GDM1 (cell line): ENCODE measurements at places on chromosomes 5 and 9.

GRCh38 chr9:92725266-92725545, 39.4 kb downstream of the BICD2 start:
- no peak for DNase-seq

- no peak for DNase-seq
Measured at GRCh38 chr9:116027511-116027910, 126.1 kb upstream of the PAPPA start.

DNA sequence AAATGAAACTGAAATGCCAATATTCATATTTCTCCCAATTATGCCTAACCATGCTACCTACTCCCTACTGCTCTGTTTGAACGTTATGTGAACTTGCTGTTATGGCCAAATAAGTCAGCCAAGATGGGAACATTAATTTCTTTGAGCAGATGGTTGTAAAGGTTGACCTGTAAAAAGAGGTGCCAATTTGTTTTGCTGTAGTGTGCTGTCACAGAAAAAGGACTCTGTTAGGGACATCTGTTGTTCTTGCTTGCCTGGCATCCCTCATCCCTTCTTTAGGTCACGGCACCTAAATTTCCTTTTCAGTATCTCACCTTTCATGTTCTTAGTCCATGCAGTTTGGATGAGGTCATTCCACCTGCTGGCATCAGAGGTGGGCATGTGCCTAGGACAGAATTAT, 35.4 kb downstream of the GDNF start:
- no peak for DNase-seq

DNA sequence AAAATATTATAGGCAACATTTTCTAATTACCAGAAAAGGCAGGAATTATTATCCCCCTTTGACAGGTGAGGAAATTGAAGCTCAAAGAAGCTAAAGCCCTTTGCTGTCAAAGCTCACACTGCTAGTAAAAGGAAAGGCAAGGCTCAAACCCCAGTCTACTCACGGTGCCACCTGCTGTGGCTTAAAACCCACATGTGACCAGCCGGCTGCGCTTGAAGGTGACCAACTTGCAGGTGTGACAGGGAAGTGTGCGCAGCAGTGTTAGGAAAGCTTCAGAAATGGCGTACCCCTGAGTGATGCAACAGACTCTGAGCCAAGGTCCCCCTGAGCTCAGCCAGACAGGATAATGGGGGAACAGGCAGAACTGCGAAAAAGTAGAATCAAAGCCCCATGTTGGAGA, 45.2 kb downstream of the PAX5 start:
- DNase-seq: no peak

- DNase-seq: no peak
Measured at GRCh38 chr9:120184266-120184665, 395.7 kb downstream of the CDK5RAP2 start.

- peak; percentile 77 for DNase-seq
Measured at GRCh38 chr5:134555890-134556311, 30.4 kb downstream of the JADE2 start.

- DNase-seq: peak; percentile 12
Measured at GRCh38 chr9:77712533-77713130, 64.5 kb upstream of the GNA14 start.

- DNase-seq: no peak
Measured at GRCh38 chr5:19619571-19619970, 368.4 kb downstream of the CDH18 start.

DNA sequence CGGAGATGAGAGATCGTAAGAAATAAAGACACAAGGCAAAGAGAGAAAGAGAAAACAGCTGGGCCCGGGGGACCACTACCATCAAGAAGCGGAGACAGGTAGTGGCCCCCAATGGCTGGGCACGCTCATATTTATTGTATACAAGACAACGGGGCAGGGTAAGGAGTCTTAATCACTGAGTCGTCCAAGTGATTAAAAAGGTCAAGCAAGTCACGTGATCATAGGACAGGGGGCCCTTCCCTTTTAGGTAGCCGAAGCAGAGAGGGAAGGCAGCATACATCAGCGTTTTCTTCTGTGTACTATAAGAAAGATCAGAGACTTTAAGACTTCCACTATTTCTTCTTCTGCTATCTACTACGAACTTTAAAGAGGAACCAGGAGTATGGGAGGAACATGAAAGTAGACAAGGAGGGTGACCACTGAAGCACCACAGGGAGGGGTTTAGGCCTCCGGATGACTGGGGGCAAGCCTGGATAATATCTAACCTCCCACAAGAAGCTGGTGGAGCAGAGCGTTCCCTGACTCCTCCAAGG, 24.6 kb upstream of the QSOX2 start:
- DNase-seq: no peak

DNA sequence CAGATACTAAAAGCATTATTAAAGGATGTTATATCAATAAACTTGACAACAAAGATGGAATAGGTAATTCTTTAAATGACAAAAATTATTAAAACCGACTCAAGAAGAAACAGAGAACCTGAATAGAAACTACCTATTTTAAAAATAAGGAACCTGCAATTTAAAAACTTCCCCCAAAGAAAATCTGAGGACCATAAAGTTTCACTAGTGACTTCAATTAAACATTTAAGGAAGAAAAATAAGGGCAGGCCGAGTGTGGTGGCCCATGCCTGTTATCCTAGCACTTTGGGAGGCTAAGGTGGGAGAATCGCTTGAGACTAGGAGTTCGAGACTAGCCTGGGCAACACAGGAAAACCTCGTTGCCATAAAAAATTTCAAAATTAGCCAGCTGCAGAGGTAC, 99.6 kb downstream of the FANCC start:
- no peak for DNase-seq

DNA sequence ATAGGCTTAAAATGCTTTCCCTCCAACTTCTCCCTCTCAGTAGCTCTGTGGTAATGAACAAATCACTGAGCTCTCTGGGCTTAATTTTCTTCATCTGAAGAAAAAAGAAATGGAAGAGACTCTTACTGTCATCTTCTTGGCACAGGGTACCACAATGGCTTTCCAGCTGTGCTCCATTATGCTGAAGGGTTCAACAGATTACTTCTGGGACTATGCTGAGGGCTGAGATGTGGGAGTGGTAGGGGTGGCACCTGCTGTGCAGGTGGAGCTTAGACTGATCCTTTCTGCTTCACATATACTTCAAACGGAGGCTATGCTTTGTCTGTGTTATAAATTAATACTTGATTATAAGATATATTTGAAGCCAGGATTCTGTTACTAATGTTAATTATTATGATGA, 840.2 kb upstream of the C9orf72 start:
- no peak for DNase-seq

DNA sequence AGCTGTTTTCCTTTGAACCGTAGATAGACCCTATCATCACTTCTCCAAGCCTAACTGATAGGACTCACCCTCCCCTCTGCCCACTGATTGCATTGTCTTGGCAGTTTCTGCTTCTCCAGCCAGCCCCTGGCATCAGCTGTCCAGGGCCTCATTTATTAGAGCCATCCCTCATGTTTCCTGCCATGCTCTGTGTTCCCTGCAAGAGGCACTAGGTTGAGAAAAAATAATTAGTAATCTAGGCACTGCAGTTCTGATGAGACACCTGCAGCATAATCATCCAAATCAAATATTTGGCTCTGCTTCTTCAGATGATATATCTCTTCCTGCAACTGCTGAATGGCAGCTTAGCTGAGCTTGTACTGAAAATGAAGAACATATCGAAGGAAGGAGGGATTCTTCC, 303.0 kb upstream of the TLE4 start:
- no peak for DNase-seq

- DNase-seq: no peak
Measured at GRCh38 chr5:109844695-109845094, 155.0 kb downstream of the MAN2A1 start.

GRCh38 chr5:113176196-113176595, 199.6 kb downstream of the DCP2 start:
- DNase-seq: no peak

DNA sequence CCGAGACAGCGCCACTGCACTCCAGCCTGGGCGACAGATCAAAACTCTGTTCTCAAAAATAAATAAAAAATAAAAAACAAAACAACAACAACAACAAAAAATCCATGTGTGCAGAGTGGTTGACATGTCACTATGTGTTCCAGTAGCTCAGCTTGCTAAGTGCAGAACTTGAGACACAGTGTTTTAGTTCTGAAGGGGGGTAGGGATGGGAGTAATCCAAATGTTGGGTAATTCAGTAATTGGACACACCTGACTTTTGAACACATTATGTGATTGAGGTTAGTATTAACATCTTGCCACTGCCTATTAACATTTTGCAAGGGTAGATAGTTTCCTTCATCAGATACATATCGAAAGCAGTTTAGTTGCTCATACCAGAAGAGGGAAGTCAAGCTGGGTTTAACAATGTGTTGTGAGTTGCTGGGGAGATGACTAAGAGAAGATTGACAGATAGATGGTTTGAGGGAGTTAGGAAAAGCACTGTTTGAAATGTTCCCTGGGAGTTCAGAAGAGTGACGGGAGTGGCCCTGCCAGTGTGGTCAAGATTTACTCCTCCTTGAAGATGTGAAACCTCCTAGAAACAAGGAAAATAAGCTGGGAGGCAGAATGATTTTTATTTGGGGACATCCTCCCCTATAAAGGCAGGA, 928 bp downstream of the HACD4 start:
- DNase-seq: peak; percentile 35

DNA sequence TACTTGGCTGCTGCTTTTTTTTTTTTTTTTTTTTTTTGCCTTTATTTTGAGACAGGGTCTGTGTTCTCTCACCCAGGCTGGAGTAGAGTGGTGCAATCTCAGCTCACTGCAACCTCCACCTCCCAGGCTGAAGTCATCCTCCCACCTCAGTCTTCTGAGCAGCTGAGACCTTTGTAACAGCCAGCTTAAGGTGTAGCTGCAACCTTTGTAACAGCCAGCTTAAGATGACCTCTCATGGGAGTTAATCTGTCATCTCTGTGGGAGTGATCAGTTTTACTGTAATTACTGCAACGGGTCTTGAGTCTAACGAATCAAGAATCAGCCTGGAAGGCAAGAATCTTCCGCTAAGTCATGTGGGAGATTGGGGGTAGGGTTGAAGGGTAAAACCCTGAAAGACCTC, 31.6 kb upstream of the SNX2 start:
- DNase-seq: no peak

- DNase-seq: no peak
Measured at GRCh38 chr9:116905171-116905588, 218.1 kb downstream of the TRIM32 start.

GRCh38 chr5:112192866-112193265, 226.2 kb downstream of the EPB41L4A start:
- no peak for DNase-seq

DNA sequence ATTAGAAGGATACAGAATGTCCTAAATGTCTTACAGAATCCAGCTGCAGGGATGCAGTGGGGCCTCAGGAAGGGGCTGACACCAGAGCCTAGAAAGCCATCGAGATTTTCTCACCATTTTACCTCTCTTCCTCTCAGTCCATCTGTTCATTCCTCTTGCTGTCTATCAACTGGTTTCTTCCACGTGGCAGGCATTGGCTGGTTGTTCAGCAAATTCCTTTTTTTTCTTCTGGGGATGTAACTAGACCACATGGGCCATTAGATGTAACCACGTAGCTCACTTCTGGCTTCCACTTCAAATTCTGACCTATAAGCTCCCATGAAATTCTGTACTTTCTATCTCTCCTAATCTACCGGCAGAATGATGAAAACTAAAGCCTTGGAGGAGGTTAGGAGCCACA, 93.6 kb upstream of the MTAP start:
- DNase-seq: no peak

DNA sequence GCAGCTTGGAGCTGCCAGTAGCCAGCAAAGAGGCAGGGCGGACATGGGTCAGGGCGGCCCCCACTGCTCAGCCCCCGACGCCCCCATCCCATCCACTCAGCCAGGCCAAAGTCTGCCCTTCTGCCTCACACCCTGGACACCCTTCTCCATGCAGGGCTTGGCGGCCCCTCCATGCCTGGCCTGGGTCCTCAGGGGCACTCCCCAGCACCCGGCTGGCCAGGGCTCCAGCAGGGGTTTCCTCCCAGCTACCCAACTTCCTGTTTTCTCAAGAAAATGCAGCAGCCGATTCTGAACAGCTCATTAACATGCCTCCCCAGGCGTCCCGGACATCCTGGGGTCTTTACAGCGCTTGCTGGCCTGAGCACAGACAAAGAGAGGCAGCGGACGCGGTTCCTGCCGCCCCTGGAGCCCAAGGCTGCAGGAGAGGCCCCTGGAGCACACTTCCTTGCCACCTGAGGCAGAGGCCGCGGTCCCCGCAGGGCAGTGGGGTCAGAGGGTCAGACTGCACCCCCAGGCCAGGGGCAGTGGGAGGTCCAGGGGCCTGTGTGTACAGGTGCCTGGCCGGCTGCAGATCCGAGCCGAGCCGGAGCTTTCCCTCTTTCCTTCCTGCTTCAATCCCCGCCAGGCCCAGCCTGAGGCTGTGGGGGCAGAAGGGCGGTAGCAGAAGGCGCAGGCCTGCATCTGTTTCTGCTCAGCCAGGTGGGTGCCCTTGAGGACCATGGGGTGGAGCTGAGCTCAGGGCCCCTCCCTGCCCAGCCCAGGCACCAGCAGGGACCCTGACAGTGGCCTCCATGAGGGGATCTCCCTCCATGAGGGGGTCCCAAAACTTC, 18.7 kb upstream of the NRARP start:
- peak; percentile 82 for DNase-seq

DNA sequence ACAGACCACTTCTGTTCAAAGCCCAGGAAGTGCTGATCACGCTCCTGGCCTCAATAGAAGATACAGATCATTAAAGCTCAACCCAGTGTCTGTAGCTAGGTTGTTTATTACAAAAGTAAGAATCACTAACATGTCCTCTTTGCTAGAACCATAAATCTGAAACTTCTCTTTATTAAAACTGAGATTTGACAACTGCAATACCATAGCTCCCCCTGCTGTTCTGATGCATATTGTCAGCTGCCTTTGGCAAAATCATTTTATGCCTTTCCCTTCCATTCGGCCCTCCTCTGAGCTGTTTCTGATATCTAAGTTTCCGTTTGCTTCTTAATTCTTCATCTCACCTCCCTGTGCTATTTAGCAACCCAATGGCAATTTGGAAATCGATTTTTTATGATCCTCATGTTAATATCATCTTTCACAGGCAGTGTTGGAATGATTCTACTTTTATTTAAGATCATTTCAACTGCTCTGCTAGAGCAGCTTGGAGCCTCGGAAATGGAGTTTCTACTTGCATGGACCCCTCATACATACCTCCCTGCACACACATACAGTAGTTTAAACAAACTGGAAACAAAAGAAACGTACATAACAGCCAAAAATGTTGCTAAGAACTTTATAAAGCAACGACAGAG, 998.8 kb downstream of the MAT2B start:
- no peak for DNase-seq

GRCh38 chr9:76136986-76137385, 246.5 kb downstream of the PCSK5 start:
- no peak for DNase-seq
